ENCODE measurements at places on chromosomes 12 and 14.

GRCh38 chr12:6090803-6091202 is 33.7 kb downstream of the VWF start:
- no peak for DNase-seq

DNA sequence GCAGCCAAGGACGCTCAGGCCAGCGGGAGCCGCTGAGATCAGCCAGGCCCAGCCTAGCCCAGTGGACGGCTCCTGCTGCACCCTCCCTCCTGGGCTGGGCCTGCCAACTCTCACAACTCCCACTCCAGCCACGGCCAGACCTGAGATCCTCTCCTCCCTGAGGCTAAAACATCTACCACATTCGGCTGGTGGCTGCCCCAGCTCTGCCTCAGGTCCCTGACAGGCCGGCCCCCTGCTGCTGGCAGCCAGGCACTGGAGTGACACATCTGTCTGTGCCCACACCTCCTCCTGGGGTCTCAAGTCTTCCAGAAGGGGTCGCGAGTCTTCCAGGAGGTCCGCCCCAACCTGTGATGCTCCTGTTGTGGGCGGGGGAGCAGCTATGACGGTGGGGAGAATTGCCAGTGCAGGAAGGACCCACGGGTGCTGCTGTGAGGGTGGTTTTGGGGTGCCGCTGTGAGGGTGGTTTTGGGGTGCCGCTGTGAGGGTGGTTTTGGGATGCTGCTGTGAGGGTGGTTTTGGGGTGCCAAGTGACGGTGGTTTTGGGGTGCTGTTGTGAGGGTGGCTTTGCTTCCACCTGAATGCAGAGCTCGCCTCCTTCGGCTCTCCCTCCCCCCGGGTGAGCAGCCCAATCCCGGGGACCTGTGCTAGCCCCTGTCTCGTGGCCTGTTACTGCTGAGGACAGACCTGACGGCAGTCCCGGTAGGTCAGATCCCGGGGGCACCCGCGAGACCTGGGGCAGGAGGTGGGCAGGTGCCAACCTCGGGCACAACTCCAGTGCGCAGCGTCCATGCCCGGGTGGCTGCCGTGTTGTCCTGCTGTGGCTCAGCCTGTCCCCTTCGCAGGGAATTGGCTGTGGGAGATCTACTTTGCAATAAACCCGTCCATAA is 27.5 kb upstream of the C14orf180 start:
- DNase-seq: no peak

DNA sequence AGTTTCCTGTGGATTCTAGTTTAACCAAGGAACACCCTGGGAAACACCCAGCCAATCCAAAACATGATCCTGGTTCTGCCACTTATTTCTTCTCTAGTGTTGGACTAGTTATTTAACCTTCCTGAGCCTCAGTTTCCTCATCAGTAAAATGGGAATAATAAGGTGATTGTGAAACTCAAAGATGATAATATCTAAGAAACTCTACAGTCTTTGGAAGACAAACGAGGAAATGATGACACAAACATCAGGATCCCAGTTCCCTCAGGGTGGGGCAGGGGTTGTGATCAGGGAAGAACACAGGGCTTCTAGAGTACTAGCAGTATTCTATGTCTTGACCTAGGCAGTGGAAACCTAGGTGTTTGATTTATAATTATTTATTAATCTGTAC is 18.1 kb upstream of the TMEM106C start:
- DNase-seq: no peak

- no peak for DNase-seq
Measured at GRCh38 chr12:5013266-5013730, 30.4 kb upstream of the KCNA5 start.

DNA sequence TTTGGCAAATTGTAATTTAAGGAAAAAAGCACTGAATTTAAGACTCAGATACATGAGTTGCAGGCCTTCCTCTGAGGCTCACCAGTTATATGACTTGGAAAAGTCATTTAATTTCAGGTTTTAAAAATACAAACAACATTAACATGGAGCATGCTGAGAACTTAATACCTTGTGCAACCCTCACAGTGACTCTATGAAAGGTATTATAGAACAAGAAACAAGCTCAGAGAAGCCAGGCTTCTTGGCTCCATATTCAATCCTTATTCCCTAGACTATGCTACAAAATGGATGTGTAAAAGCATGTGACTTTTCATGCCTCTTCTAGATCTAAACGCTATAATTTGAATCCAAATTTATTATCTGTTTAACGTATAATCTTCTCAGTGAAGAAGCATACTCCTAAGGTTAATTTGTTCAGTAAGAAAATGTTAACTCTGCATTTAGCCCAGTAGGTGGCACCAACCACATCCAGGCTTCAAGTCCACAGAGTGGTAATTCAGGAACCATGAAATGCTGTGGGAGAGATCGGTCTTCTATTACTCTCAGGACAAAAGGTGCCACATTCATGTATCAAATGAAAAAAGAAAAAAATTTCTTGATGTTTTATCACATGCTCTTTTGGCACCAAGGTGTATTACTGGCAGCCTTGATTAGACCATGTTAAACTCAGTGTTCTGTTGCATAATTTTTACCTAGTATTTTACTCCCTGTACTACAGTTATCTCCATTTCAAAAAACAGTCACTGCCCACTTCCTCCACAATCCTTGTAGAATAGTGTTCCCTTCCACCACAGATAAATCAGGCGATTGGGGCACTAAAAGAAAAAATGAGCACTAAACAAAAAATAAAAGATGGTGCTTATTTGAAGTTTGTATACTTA is 9.3 kb downstream of the CCDC196 start:
- DNase-seq: peak; percentile 71

GRCh38 chr14:101379842-101380241 is 181.5 kb upstream of the DIO3 start:
- no peak for DNase-seq

- no peak for DNase-seq
Measured at GRCh38 chr14:95395098-95395737, 75.5 kb upstream of the CLMN start.

- DNase-seq: no peak
Measured at GRCh38 chr12:30953951-30954751, 27.6 kb downstream of the TSPAN11 start.

DNA sequence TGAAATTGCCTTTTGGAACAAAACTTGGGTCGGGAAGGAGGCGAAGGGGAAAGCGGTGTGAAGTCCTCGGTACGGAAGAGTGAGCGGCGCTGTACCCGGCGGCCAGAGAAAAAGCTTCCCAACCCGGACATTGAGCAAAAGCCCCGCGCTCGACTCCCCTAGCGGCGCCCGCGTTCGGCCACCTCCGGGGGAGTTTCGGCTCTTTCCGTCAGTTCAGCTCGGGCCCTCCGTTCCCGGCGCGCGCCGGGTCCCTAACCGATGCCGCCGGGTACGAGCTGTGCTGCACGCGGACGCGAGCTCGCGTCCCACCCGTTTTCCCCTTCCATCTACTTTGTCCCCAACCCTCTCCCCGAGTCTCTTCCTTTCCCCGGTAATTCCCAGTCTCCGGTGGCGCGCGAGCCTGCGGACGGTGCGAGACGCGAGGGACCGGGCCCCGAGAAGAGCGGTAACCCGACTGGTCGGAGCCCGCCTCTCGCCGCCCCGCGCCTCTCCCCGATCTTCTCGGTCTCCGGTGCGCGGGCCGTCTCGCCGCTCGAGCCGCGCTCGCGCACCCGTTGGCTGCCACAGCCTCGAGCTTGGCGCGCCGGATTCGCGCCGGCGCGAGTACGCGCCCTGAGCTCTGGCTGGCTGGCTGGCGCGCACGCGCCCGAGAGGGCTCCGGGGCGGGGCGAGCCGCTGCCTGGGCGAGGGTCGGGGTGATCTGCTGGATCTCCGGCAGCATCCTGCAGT is 446 bp upstream of the SPATS2 start:
- DNase-seq: peak; percentile 95

DNA sequence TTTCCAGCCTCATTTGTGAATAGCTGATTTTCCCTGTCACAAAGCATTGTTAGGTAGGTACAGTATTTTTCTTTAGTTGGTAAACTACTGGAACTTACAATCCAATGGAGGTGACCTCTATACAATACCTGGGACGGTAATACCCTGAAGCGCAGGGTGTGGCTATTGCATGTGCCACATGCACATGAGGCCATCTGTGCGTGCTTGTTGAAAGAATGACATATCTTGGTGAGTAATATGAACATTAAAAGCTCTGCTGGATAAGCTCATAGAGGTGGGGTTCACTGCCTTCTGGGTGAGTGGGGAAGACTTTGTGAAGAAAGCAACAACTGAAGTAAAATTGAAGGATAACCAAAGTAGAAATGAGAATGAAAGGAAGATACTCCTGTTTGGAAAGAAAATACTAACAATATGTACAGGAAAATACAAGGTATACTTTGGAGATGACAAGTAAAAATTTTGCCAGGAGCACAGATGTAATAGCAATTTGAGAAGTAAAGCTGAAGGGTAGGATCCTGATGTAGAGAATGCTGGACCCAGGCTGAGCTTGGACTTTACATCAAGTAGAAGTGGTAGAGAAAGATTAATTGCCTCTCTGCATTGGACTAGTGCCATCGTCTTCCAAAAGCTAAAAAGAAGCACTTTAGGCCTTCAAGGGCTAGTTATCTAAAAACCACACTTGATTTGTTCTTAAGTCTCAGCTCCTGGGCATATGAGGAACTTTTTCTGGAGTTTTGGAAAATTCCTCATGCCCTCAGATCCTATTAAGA is 97.1 kb downstream of the SLC38A6 start:
- DNase-seq: no peak

DNA sequence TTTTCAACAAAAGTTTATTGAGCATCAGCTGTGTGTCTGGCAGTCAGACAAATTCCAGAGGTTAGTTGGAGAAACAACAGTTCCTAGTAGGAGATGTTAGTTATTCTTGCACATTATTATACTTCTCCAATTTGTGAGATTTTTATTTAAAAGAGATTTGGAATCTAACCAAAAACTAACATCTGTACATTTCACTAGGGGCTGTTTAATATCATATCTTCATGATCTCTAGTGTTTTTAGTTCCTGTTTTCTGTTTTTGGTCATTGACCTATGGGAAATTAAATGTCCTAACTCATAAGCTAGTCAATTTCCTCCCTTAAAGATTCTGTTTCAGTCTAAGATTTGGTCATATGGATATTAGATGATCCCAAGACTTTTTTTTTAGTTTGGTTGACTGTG is 34.1 kb upstream of the KLHDC2 start:
- DNase-seq: no peak

GRCh38 chr12:80580254-80580653 is 127.2 kb upstream of the MYF6 start:
- DNase-seq: no peak

- peak; percentile 64 for DNase-seq
Measured at GRCh38 chr14:32588448-32589320, 259.6 kb downstream of the AKAP6 start.

- DNase-seq: peak; percentile 85
Measured at GRCh38 chr12:52280319-52280795, 5.9 kb downstream of the KRT86 start.

DNA sequence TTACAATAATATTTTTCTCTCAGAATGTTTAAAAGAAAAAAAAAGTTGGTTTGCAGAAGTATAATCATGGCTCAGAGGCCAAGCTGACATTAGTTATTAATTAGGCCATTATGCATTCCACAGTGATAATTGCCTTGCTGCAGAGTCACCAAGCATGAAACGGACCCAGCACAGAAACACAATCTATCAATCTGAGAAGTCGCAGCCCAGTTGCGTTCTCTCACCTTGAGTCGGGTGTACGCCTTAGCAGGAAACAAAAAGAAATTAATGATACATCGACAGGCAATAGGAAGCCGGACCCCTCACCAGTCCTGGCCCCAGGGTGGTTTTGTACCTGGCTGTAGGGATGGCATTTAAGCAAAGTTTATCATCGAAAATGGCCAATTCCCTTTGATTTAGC is 129.7 kb downstream of the PHETA1 start:
- no peak for DNase-seq

DNA sequence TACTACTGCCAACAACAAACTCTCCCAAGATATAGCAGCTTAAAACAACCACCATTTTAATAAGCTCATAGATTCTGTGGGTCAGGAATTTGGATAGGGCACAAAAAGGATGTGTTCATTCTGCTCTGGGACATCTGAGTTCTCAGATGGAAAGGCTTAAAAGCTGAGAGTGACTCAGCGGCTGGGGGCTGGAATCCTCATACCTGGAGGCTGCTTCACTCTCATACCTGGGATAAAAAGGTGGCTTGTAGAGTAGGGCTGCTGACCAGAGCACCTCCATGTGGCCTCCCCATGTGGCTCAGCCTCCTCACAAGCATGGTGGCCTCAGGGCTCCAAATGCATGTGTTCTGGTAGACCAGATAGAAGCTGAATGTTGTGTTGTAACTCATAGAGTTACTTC is 20.2 kb upstream of the PELI2 start:
- no peak for DNase-seq

DNA sequence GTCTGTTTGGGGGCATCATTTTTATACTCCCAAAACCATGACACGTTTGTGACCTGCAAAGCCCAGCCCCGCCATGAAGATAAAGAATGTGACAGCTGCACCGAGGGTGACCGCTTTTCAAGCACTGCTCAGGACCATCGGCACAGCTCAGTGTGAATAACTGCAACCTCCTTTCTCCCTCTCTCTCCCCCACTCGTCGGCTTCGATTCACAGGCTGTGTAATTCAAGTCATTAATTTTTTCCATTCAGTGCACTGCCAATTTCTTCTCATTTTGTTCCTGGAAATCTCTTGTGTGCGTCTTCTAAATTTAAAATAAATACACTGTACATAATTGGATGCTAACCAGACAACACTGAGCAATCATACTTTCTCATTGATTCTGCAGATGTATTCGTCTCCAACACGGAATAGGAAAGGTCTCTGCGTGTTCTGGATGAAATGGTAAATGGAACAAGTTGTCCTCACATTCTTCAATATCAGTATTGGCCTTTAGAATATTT is 260.8 kb downstream of the TTC8 start:
- no peak for DNase-seq

- DNase-seq: no peak
Measured at GRCh38 chr14:105204931-105205672, 24.0 kb upstream of the NUDT14 start.

- no peak for DNase-seq
Measured at GRCh38 chr12:57216921-57217879, 606 bp downstream of the NXPH4 start.

- no peak for DNase-seq
Measured at GRCh38 chr12:93944911-93945310, 203.5 kb upstream of the PLXNC1 start.
